ENCODE measurements at places on chromosomes 3 and 15.

- DNase-seq, result no peak
Observed at GRCh38 chr3:178669758-178670157, 133.5 kb downstream of the KCNMB2 start.

DNA sequence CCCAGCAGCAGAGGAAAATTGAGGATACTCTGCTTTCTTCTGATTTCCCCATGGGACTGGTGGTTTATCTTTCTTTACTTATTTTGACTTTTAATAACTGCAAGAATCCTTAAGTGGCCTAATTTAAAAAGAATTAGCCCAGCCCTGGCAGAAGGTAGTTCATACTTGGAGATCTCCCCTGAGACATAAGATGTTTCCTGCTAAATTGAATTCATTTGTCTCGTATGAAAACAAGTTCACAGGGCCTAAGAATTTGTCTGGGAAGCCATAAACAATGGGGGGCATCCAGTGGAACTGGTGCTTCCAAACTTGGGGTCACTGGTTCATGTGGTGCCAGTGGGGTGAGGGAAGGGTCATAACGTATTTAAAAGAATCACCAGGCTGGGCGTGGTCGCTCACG is 283.1 kb upstream of the RASGRP1 start:
- no peak for DNase-seq

- no peak for DNase-seq
Observed at GRCh38 chr3:187120326-187120725, 19.0 kb downstream of the RPL39L start.

DNA sequence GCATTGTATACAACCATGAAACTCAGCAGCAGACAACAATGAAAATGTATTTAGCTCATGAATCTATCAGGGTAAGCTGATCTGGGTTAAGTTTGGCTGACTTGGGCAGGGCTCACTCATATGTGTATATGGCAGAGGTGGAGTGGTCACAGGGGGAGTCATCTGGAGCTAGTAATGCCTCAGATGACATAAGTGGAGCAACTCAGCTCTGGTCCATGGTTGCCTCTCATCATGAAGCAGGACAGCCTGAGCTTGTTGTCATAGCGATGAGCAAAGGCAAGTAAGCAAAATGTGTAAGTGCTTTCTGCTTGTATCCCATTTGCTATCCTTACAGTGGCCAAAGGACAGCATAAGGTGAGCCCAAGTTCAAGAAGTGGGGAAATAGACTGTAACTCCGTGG is 64.5 kb downstream of the ALCAM start:
- DNase-seq, result no peak

DNA sequence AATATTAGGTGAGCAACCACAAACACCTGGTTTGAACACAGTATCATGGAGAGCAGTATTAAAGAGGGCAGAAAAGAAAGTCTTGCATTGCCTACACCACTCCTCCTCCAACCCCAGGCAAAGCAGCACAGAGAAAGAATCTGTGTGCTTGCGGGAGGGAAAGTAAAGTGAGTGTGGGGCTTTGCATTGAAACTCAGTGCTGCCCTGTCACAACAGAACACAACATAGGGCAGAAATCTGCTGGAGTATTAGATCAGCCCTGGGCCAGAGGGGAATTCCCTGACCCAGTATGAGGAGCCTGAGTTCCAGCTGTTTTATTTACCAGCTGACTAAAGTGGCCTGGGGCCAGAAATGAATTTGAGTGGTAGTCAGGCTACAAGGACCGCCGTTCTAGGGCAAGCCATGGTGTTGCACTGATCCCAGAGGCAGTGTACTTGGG is 75.5 kb downstream of the SPATA16 start:
- no peak for DNase-seq

DNA sequence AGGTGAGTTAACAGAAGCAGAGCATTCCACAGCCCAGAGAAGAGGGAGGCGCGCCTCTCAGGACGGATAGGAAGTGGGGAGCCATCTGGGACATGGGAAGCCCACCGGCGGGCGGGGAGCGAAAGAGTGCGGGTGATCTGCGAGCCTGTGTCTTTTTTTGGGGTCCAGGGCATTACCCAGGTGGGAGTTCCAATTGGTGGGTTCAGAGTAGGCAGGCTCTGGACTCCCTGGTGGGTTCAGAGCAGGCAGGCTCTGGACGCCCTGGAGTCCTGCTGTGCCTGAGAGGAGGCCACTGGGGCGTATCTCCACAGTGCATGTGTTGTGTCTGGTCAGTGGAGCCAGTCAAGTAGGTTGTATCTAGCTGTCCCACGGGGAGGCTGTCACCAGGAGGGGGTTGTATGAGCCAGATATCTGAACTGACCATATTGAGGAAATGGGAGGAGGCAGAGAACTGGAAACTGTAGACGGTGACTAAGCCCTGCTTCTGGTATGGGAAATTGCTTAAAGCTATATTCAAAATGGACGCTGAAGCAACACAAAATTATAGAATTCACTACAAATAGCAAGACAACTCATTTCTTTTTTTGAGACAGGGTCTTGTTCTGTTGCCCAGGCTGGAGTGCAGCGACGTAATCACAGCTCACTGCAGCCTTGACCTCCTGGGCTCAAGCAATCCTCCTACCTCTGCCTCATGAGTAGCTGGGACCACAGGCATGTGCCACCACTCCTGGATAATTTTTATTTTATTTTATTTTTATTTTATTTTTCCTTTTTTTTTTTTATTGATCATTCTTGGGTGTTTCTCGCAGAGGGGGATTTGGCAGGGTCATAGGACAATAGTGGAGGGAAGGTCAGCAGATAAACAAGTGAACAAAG is 34.5 kb upstream of the CHST2 start:
- DNase-seq, result no peak

DNA sequence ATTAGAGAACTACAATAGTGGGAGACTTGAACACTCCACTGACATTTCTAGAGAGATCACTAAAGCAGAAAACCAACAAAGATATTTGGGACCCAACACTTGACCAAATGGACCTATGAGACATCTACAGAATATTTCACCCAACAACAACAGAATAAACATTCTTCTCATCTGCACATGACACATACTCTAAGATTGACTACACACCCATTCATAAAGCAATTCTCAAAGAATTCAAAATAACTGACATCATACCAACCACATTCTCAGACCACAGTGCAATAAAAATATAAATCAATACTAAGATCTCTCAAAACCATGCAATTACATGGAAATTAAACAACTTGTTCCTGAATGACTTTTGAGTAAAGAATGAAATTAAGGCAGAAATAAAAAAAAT is 473.7 kb downstream of the LPP start:
- DNase-seq, result no peak

DNA sequence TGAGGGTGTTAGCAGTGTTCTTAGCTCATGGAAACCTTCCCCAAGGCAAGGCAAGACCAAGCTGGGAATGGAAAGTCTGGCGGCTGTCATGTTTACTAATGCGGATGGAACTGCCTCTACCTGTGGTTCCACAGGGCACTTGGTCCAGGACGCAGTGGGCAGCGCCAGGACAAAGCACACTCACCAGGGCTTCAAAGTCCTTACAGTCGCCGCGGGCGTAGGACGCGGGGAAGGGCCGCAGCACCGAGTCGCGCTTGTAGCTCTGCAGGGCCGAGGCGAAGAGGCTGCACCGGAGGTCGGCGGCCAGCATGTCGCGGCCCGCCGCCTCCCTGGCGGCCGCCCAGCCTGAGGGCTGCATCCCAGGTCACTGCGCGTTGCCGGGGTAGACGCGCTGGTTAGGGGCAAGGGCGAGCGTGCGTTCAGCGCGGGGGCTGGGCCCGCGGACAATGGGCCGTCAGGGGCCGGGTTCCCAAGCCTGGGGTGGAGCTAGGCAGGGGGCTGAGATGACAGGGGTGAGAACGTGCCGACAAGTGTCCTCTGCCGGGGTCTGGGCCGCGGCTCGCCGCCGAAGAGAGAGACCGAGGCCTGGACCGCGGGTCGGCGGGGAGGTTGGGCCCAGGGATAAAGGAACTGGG is 497 bp downstream of the PARP16 start:
- no peak for DNase-seq

GRCh38 chr3:23435318-23435717 is 232.2 kb downstream of the UBE2E2 start:
- no peak for DNase-seq

- DNase-seq, result no peak
Observed at GRCh38 chr3:11206316-11206715, 52.0 kb downstream of the HRH1 start.

DNA sequence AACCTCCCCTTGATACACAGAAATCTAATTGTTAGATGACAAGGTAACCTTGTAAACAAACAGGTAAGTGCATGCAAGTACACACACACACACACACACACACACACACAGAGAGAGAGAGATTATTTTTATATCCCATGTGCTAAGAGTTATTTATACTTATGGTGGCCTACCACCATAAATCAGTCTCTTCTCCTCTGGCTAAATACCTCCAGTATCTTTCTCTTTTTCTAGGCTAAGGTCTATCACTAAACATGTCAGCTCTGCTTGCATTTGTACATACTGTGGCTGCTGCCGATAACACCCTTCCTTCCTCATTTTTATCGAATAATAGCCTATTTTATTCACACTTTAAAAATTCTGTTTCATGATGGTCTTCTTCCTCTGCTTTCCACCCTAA is 172.4 kb downstream of the CNTN3 start:
- DNase-seq, result no peak

GRCh38 chr3:142270407-142270806 is 45.0 kb upstream of the GK5 start:
- peak; percentile 53 for DNase-seq

DNA sequence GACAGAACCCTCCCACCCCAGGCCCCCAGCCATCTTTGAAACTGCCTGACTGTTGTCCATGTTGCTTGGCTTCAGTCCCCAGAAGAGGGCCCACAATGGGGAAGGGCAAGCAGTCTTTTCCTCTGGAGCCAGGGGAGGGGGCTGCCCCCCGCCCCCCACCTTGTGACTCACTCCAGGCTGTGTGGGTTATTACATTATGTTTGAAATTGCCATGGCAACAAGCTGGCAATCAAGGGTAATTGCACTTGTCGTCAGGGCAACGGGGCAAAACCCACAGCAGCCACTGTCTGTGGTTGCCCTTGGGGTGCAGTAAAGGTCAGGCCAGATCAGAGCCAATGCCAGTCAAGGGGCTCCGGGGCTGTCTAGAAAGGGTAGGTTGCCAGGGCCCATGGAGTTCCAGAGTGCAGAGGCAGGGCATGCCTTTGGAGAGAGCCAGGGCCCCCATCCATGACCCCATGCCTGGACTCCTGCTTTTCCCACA is 3.1 kb upstream of the CAMKV start:
- DNase-seq, result no peak

DNA sequence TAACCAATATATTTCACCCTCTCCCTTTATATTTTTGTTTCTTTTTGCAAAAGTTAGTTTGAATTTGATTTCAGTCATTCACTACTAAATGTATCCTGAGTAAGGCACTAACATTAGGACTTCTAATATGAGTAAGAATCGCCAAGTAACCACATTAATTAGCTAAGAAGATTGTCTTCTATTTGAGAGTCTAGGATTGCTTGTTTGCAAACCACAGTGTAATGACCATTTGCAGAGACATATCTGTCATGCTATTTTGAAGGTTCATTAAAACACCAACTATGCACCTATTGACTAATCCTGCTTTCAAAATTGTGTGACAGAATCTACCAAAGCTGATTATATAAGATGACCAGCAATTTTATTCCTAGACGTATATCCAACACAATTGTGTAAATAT is 5.3 kb upstream of the EID1 start:
- DNase-seq, result no peak

DNA sequence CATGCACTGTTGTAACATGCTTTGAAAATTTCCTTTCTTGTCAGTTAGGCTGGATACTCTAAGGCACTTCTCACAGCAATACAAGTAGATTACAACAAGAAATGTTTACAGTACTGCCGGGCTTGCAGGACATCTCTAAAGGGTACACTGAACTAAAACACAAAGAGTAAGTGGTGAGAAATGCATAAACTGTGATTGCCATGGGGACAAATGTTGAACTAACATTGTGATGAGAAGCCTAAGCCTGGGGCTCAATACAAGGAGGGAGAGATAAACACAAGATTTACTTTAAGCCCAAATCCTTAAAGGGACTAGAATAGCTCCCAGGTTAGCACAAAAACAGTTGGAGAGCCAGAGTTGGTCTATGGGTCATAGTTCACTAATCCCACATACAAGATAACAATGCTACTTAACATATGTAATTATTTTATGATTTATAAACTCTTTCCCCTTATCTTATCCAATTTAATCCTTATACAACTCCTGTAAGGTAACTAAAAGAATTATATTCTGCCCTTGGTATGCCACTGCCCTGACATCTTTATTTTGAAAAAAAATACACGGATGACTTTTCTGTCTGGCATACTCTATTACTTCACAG is 126.9 kb downstream of the THRB start:
- DNase-seq, result no peak

DNA sequence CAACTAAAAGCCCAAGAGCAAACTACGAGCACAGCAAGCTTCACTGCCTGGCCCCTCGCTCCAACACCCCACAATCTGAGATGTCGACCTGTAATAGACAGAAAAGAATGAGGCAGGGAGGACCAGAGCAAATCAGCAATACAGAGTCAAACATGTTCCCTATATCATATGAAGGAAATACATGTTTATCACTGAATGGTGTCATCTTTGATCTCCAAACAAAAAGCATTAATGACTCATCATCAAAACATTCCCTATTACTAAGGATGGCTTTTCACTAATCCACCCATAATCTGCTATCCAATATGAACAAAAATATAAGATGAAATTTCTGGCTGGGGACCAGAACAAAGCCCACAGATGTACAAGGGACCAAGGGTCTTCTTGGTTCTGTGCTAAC is 34.7 kb downstream of the MYO5A start:
- DNase-seq, result no peak

DNA sequence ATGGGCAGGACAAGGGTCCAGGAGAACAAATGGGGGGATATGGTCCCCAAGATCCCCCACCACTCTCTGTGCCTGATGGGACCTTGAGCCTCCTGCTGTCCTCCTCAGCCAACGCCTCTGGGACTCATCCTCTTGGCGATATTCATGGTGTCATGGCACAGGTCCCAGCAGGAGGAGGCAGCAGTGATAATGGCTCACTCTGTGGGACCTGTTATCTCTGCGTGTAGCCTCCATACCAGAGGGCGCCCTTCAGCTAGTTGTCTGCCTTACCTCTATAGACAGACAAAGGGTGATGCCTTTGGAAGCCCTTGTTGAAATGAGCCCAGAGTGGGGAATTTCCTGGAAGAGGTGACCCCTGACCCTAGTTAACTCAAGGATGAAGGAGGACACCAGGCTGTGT is 7.4 kb downstream of the ZBTB47 start:
- peak; percentile 46 for DNase-seq

- no peak for DNase-seq
Observed at GRCh38 chr3:71779674-71780377, 5.1 kb downstream of the PROK2 start.

- no peak for DNase-seq
Observed at GRCh38 chr15:93268066-93268465, 179.1 kb upstream of the RGMA start.

DNA sequence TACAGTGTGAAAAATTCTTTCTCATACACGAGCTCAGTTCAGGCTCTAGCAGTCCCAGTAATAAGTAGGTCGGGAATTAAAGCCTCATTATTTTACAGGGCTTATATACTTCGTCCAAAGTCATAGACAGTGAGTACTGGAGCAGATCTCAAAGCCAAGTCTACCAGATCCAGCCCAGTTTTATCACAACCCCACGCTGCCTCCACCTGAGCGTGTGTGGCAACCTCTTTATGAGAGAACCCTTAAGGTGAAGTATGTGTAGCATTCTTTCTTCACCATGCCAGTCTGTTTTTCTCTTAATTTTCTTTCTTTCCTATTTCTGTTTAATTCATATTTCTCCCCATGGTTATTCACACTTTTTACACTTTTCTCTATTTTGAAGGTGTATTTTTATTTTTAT is 574.6 kb upstream of the ARPP21 start:
- no peak for DNase-seq

GRCh38 chr3:29456901-29457300 is 176.0 kb downstream of the RBMS3 start:
- no peak for DNase-seq

Measured in activated naive CD4-positive, alpha-beta T cell treated with anti-CD3 and anti-CD28 coated beads, Interleukin-2, amount 10 ng/mL, durations not matched to agents 7 days and 5 days (primary cell).